Stimulated activated naive CD8-positive, alpha-beta T cell treated with anti-CD3 and anti-CD28 coated beads, Interleukin-15, amount 100 ng/mL, for 72 hours (primary cell): ENCODE measurements at places on chromosomes 5 and 9.

- DNase-seq = no peak
Observed at GRCh38 chr5:54311176-54311677, 854 bp upstream of the ARL15 start.

GRCh38 chr5:84088996-84089395, 295.7 kb downstream of the EDIL3 start:
- no peak for DNase-seq

DNA sequence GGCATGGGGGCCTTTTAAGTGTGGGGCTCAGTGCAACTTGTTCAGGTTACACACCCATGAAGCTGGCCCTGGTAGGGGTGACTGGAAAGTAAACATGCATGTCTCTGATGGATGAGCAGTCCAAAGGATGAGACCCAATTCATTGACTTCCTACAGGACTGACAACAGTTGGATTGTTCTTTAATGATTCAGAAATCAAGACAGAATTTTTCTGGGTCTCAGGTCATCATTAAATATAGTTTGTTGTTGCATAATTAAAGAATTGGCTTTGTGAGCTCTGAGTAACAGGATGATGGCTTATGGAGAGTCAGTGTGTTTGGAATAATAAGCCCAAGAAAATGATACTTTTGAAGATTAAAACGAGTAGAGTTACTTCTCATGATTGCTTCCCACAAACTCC, 604.2 kb upstream of the CLINT1 start:
- DNase-seq = no peak

- DNase-seq = peak; percentile 50
Observed at GRCh38 chr5:149581192-149581861, at the start of gene ARHGEF37. TSS of gene ARHGEF37 (plus strand) at chr5:149581498. CDS start at chr5:149597770, 16,272 bp downstream.

DNA sequence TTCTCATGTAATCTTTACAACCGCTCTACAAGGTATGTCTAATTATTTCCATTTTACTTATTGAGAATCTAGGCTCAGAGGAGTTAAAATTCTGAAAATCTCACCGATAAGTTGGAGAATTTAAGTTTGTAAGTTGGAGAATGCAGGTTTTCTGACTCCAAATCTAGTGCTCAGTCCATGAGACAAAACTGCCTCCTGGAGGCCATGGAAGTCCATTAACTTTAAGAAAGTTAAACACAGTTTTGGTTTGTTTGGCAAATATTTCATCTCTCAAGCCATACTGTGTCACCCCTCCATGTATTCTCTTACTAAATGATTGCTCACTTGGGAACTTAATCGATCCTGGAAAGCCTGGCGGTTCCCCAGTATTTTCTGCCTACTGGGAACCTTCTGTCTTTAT, 52.6 kb downstream of the INIP start:
- DNase-seq = no peak

GRCh38 chr9:107237873-107238272, 45.2 kb upstream of the RAD23B start:
- DNase-seq = no peak

GRCh38 chr5:141691867-141692532, 10.0 kb upstream of the ARAP3 start:
- DNase-seq = peak; percentile 88

GRCh38 chr9:109372246-109372645, 51.4 kb upstream of the EPB41L4B start:
- no peak for DNase-seq

DNA sequence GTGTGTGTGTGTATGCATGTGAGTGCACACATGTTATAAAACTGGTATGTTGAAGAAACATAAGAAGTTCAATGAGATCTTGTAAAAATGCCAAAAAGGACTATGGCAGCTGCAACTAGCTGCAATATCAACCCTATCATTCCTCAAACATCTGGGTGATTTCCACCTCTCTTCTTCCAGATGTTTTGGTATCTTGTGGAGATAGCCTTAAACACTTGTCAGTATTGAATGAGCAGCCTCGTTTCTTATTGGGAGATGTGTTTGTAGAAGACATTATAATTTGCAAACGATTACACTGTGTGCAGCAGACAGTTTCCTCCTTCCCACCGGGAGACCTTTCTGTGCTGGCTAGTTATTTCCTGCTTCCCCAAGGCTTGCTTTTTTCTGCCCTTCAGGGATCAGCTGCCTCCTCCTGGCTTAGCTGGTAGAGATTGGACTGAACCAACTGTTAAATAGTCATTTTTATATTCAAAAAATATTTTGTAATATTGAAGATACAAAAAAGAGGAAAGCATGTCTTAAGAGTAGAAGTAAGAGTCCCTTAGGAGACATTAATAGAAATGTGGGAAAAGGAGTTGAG, 168.4 kb upstream of the MPDZ start:
- DNase-seq = no peak

DNA sequence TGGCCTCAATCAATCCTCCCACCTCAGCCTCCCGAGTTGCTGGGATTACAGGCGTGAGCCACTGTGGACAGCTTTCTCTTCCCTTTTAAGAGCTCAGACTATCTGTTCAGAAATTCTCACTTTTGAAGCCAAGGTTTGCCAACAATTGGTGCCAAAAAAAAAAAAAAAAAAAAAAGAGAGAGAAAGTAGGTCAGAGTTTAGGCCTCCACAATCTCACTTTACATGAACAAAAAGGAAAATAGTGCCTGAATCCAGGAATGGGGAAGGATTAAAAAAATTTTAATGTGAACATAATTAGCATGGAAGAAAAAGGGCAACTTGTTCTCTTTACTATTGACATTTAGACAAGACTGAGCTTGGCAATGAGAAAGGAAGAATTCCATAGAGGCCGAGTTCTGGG, 94.1 kb downstream of the NSG2 start:
- DNase-seq = no peak

DNA sequence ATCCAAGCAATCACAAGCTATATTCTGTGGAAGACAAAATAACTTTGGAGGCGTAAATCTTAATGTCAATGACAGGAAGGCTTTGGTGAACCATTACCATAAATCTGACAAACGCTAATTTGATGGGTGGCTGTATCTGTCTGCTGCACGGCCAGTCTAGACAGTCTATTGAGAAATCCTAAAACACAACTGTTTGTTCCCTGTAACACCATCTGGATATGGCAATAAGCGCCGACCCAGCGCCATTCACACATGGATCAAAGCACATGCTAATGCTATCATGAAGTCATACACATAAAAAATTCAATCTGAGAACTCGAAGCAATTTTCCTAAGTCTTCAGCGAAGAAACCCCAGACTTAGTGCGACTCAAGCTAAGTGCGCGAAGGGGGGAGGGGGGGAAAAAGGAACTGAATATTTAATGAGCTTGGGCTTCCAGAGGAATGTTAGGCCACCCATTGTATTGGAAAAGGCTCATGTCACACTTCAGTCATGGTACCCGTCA, 95.1 kb downstream of the ARL15 start:
- no peak for DNase-seq
